ENCODE measurements at places on chromosomes 6 and 20.
A peak's percentile ranks its signal among the peaks of the same experiment; 100 is the strongest.

DNA sequence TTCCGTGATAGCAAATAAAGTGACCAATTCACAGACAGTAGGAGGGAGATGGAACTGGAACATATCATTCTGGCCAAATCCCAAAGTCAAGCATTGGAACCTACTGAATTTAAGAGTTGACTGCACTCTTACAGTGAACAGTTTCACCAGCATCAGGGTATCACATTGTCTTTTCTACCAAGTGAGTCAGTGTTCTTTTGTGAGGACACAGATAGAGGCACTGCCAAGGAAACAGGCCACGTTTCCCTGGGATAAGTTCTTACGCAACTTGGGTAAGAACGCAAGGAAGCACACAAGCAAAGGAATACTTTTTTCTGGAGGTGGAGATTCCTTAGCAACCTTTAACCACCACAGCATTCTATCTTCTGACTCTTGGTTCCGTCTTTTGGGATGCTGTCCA is 28.6 kb upstream of the ENPP5 start:
- DNase-seq, result no peak

GRCh38 chr6:41247288-41247865 is 19.2 kb downstream of the TREML4 start:
- no peak for DNase-seq

DNA sequence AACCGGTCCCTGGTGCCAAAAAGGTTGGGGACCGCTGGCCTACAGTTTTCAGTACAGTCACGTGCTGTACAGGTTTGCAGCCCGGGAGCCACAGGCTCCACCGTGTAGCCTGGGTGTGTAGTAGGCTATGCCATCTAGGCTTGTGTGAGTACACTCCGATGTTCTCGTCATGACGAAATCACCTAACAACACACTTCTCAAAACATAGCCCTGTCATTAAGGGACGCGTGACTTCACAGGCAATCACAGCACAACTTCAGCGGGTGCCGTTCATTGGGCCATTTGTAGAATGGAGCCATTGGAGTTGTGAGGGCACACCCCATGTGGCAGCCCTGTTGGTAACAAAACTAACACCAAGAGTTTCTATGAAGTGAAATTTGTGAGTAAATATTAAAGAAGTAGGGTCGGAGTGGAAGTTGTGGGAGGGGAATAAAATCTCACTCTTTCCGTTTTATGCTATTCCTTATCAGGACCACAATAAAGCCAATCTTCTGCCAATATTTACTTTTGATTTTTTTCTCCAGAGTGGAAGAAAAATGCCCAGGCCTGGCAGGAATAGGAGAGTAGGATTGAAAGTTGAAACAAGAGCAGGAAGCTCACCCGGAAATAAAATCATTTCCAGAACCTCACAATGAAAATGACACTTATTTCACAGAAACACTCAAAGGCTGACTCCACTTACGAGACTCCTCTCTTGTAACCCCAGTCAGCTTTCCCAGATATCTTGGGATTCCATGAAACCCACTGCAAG is 63.7 kb upstream of the PTPN1 start:
- no peak for DNase-seq

DNA sequence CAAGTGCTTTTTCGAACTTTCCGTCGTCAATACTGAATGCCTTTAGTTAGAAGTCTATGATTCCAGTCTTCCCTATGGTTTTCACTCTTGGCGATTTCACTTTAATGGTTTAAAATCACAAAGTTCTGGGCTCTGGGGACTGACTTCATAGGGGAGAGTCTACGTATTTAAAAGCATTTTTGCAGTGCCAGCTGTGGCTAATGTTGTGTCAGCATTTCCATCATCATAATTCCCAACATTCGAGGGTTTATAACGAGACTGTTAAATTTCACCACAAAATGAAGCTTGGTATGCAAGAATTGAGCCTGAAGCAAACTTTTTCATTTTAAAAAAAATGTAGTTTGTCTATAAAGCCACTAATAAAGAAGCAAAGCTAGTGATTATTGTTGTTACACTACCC is 242.7 kb downstream of the SOX4 start:
- DNase-seq, result no peak

- no peak for DNase-seq
Measured at GRCh38 chr6:91428296-91428695, 841.4 kb upstream of the MAP3K7 start.

- DNase-seq, result no peak
Measured at GRCh38 chr6:20180935-20181334, 31.3 kb downstream of the MBOAT1 start.

GRCh38 chr20:52404671-52405070 is 213.1 kb upstream of the ZFP64 start:
- no peak for DNase-seq

- peak; percentile 63 for DNase-seq
Measured at GRCh38 chr6:105902401-105903031, 183.6 kb upstream of the PRDM1 start.

- DNase-seq, result no peak
Measured at GRCh38 chr20:23047738-23048214, 1.7 kb downstream of the THBD start.

- DNase-seq, result no peak
Measured at GRCh38 chr6:47335466-47335865, 25.8 kb upstream of the TNFRSF21 start.

GRCh38 chr6:119350202-119350951 is 816 bp upstream of the MAN1A1 start:
- peak; percentile 4 for DNase-seq

DNA sequence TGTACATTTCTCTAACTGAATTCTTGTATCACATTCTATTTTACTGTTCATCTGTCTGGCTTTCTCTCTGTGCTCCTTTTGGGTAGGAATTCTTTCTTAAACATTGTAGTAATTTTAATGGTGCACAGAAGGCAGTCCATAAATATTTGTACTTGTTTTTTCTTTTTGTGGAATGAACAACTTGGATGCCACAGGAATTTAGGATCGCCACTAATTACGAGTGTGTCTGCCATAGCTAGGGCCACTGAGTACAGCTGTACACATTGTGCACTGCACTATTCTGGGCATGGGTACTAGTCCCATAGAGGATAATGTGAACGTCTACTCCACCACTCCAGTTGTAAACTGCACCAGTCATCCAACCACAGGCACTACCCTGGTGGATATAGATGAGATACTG is 39.3 kb upstream of the TMEM200A start:
- DNase-seq, result no peak
